ENCODE measurements at places on chromosomes 11 and 22. TPM values are rescaled to one million over a fixed set of nuclear protein-coding genes. Genes with fewer than 3 reads are reported as not detected.

OR6T1 gene
- total RNA-seq = not detected

CREB3L1 gene
- total RNA-seq = 5.4 TPM

KDELR3 gene
- 9.2 TPM for total RNA-seq

GRCh38 chr11:17036666-17037658, 22.7 kb upstream of the PLEKHA7 start:
- no peak for DNase-seq

GRCh38 chr22:21780259-21780658, 44.7 kb upstream of the YPEL1 start:
- no peak for DNase-seq

IGSF9B gene
- 17.2 TPM for total RNA-seq

KIAA1671 gene
- total RNA-seq = 21.7 TPM

GLYATL1 gene
- not detected for total RNA-seq

ZNF280B gene
- 1.1 TPM for total RNA-seq

GRCh38 chr11:73191151-73191550, 26.9 kb upstream of the P2RY2 start:
- DNase-seq = no peak

DNA sequence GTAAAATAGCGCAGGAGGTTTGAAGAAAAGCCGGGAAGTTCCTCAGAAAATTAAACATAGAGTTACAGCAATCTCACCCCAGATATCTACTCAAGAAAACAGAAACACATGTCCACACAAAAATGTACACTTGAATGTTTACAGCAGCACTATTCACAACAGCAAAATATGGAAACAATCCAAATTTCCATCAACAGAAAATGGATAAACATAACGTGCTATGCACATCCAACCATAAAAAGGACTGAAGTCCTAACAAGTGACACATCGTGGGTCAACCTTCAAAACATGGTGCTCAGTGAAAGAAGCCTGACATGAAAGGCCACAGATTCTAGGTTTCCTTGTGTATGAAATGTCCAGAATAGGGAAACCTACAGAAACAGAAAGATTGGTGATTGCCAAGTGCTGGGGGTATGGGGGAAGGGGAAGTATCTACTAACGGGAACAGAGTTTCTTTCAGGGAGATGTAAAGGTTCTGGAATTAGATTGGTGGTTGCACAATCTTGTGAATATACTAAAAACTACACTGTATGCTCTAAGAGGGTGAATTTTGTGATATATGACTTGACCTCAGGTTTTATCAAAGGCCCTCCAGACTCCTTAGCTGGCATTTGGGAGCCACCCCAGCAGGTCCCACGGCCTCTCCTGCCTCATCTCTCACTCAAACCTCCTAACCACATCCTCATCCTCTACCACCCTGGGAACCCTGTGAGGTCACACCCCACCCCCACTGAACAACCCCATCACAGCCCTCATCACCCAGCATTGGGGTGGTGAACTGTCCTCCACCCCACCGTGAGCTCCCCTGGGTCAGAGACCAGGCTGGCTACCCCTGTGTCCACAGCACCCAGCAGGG, 69.2 kb upstream of the PRR5 start:
- no peak for DNase-seq

- DNase-seq = no peak
Measured at GRCh38 chr11:114242032-114242431, 54.2 kb upstream of the NNMT start.

PTPMT1 gene
- total RNA-seq = 26.9 TPM

DNA sequence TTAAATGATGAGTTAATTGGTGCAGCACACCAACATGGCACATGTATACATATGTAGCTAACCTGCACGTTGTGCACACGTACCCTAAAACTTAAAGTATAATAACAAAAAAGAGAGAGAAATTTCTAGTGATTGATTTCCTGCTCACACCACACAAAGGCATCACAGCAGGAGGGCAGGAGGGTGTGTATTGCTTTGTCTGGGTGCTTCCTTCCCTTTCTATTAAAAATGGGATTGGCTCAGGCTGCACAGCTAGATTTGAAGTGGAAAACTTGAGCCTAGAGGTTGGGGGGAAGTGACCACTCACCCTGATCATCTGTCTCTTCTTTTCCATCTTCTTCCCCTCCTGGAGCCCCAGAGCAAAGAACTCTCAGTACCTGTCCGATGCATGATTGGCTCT, 944 bp upstream of the SCGB1D2 start:
- DNase-seq = no peak

CHRNA10 gene
- total RNA-seq = not detected

PDGFD gene
- total RNA-seq = 14.4 TPM

DNA sequence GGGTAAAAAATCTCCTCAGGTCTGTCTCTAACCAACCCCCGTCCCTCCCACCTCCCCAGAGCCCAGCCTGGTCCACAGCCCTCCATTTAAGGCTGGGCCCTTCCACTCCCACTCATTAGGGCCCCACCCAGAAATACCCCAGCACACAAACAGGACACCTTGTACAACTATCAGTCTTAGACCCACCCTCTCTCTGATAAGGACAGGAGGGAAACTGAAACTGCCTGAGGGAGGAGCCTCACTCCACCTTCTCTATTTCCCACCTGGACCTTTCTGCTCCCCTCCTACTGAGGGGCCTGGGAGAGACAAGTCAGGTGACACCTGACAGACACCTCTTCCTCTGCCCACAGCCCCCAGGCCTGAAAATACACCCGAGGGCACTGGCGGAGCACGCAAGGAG, 90.2 kb downstream of the PLEKHA7 start:
- no peak for DNase-seq

DNA sequence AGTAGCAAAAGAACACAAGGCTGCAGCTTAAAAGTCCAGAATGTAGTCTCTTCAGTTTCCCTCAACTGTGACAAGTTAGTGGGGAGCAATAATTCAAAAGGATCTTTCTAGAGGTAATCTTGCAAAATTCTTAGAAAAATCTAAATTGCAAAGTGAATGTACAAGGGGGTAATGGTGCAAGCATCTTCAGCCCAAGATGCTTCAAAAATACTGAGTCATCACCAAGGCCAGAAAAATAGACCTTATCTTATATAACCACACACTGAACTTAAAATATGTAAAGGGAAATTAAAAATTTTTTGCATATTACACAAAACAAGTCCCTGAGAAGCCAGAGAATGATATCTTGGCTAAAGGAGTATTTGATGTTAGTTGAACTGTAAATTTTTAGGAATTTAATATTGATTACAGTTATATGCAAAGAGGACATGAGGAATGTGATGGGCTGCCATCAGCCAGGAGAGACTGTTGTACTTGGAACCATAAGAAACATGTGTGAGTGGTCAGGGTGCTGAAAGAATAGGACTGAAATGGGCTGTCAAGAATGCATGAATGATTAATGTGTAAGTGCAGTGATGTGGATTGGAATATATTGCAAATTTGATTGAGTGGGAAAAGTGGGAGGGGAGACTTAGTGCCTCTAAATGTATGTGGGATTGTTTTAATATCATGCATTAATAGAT, 85.7 kb upstream of the LIN7C start:
- no peak for DNase-seq

GRCh38 chr22:38754751-38755154, 1.0 kb downstream of the SUN2 start:
- peak; percentile 75 for DNase-seq

DNA sequence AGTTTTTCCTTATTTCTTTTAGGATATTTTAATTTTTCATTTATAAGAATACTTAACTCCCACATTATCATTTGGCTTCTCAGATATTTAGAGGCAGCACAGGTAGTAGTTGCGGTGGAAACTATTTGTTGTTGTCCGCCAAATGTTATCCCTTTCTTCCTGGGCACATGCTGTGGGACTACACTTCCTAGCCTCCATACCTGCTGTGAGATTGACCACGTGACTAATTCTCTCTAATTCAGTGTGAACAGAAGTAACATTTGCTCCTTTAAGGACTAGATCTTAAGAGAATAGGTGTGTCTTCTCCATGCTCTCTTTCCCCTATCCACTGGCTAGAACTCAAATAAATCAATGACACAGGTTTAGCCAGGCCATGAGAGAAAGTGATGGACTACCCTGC, 136.5 kb downstream of the ATG16L2 start:
- DNase-seq = no peak

DNA sequence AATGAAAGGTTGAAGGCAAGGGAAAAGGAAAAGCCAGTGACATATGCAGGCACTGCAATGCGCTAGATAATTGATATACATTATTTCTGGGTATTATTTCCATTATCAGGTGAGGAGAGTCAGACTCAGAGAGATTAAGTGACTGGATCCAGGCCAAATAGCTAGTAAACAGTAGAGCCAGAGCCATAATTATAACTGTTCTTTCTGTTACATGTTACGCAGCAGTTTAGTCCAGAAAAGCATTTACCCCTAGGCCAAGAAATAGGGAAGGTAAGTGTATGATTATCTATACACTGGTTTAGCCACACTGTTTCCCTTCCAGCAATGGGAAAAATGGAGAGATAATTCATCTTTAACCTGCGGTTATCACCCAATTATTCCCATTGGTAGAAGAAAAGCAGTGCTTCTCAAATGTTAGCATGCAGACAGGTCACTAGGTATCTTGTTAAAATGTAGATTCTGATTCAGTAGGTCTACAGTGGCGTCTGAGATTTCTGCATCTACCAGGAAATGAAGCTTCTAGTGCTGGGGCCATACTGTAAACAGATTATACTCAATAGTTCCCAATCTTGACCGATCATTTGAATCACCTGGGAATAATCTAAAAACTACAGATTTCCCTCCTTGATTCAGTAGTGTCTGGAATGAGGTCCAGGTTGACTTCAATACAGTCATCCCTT, 69.4 kb downstream of the RBFOX2 start:
- no peak for DNase-seq

GLYAT gene
- total RNA-seq = not detected

GRCh38 chr22:20154602-20155187, 3.8 kb upstream of the CCDC188 start:
- no peak for DNase-seq

GRCh38 chr11:26144291-26144690, 187.6 kb upstream of the ANO3 start:
- no peak for DNase-seq

SVIP gene
- 13.9 TPM for total RNA-seq

- DNase-seq = no peak
Measured at GRCh38 chr11:122159173-122159721, 43.2 kb upstream of the BLID start.

- no peak for DNase-seq
Measured at GRCh38 chr11:109040303-109040702, 375.4 kb downstream of the DDX10 start.

GPR83 gene
- total RNA-seq = not detected

GRCh38 chr11:34825315-34825669, 90.9 kb downstream of the APIP start:
- DNase-seq = no peak

GRCh38 chr11:131976021-131976420, 605.6 kb downstream of the NTM start:
- DNase-seq = no peak

DNA sequence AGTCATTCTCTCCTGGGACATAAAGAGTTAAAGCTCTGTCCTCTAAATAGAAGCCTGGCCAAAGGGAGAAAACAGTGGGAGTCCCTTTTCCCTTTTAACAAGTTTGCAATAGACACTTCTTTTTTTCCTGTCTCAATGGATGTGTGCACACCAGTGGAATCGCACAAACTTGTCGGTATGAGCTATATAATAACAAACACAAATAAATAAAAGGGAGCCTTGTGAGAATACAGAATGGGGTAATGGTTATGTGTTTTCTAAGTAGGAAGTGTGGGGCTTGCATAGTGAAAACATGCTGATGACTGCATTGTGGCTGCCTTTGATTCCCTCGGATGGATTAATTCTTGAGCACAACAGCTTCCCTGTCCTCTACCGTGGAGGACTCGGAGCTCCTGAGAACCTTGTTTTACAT, 131.9 kb downstream of the WNT7B start:
- no peak for DNase-seq

SPI1 gene
- 23.1 TPM for total RNA-seq

SMC1B gene
- not detected for total RNA-seq

SLC22A12 gene
- total RNA-seq = not detected

GRCh38 chr11:62645671-62645945, 805 bp downstream of the GANAB start:
- DNase-seq = no peak

DNA sequence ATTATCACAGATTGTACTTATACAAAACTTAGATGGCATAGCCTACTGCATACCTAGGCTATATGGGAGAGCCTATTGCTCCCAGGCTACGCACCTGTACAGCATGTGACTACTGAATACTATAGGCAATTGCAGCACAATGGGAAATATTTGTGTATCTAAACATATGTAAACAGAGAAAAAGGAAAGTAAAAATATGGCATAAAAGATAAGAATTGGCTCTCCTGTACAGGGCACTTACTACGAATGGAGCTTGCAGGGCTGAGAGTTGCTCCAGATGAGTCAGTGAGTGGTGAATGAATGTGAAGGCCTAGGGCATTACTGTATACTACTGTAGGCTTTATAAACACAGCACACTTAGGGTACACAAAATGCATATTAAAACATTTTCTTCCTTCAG, 13.2 kb downstream of the APOL6 start:
- DNase-seq = no peak

DNA sequence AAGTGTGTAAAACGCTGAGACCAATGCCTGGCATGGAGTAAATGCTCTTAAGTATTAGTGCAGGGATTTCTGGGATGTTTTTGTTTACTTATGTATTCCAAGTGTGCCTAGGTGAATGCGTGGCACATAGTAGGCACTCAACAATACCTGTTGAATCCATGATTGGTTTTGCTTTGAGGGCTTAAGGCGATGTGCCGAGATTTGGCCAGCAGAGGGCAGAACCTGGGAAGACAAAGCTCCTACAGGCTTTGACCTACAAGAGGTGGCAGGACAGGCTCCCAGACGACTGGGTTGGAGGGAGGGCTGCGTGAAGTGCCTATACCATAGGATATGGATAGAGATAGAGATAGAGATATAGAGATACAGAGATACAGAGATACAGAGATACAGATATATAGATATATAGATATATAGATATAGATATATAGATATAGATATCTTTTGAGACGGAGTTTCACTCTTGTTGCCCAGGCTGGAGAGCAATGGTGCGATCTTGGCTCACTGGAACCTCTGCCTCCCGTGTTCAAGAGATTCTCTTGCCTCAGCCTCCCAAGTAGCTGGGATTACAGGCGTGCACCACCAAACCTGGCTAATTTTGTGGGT, 13.9 kb downstream of the KCNE3 start:
- DNase-seq = peak; percentile 72

ACTN3 gene
- not detected for total RNA-seq

CALCA gene
- not detected for total RNA-seq

GRCh38 chr22:17486313-17486712, 77.0 kb upstream of the SLC25A18 start:
- no peak for DNase-seq

GRCh38 chr22:34645375-34645774, 420.6 kb upstream of the ISX start:
- no peak for DNase-seq

DNA sequence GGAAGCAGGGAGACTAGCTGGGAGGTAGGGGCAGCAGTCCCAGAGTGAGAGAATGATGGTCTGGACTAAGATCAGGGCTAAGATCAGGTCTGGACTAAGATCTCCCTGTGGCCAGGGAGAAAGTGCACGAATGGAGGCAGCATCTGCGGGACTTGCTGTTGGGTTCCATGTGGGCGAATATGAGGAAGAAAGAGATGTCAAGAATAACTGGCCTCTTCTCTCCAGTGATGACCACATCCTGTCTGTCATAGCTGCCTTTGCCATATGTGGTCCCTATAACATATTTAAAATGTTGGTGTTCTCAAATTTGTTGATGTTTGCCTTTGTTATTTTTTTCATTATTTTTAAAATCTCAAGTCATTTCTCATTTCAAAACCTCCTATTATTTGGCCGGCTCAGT, 27.4 kb upstream of the CXCR5 start:
- no peak for DNase-seq
